Activated CD8-positive, alpha-beta memory T cell treated with anti-CD3 and anti-CD28 coated beads for 1 hour (primary cell): ENCODE measurements at places on chromosomes 6 and 20.

DNA sequence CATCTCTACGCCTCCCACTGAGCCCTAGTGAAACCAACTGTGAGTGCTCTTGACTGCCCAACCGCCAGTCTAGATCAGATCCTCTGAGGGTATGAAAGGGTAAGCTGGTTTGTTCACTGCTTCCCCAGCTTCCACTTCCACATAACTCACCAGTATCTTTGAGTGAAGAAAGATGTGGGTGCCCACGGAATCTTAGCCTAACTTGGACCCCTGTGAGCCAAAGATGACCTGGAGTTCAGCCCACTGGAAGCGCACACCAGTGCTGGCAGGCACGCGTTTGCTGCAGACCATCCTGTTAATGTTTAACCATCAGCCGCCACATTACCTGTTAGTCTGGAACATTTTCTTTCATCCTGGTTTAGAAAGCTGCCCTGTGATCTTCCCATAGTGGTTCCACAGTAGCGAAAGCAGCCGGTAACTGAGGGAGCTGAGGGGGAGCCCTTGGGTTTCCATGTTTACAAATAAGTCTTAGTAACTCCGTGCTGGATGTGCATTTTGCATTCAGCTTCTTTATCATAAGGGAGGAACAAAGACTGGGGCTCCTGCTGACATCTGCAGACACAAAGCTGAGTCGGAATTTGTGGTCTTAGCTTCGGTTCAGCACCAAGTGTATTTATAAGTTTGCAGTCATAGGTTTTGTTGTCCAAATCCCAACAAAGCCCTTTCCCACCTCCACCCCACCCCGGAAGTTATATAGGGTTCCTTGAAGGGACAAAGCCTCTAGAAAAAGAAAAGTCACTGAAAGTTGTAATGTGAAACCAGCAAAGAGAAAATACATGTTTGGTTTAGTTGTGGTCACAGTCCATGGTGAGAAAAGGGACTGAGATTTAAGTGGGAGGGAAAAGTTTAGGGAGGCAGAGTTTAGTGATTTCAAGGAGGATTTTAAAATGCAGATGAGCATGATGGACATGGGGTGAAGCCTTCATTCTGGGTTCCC, 71.0 kb downstream of the SSR1 start:
- DNase-seq = no peak

GRCh38 chr20:7772371-7772770, 167.9 kb downstream of the HAO1 start:
- DNase-seq = no peak

GRCh38 chr6:52914516-52914915, 5.0 kb upstream of the GSTA3 start:
- DNase-seq = no peak

GRCh38 chr6:125668071-125668470, 81.4 kb upstream of the HEY2 start:
- no peak for DNase-seq

DNA sequence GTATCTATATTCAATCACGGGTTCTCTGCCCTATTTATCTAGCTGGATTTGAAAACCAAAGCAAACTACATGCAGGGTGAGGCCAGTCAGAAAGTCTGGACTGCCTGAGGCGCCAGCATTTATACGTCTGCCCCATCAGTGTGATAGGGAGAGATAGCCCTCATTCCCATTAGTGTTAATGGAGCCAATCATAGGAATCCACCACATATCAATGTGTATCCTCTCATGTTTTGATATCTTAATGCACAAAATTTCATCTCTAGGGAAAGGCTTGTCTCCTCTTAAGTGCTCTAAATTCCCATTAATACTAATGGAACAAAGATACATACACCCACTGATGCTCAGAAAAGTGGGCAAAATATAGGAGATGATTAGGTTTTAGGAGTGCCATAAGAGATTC, 376.2 kb downstream of the BTBD3 start:
- no peak for DNase-seq

DNA sequence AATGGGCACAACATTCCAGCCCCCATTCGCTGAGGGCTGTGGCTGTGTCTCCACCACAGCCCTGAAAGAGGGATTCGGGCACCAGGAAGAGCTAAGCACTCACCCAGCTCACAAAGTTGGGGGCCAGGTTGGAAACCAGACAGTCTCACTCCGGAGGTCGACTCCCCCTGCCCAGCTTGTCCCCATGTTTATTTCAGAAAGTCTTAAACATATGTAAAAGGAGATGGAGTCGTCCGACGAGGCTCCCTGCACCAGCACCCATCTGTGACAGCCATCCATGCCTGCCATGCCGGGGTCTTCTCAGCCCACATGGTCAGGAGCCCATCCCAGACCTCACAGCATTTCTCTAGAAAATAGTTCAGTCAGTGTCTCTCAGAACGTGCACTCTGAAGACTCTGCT, 63.6 kb upstream of the STX16 start:
- no peak for DNase-seq
